ENCODE measurements at places on chromosomes 12 and 14. TPM values are rescaled to one million over a fixed set of nuclear protein-coding genes. Genes with fewer than 3 reads are reported as not detected.

- no peak for DNase-seq
Observed at GRCh38 chr14:95961481-95961880, 77.7 kb upstream of the C14orf132 start.

DNA sequence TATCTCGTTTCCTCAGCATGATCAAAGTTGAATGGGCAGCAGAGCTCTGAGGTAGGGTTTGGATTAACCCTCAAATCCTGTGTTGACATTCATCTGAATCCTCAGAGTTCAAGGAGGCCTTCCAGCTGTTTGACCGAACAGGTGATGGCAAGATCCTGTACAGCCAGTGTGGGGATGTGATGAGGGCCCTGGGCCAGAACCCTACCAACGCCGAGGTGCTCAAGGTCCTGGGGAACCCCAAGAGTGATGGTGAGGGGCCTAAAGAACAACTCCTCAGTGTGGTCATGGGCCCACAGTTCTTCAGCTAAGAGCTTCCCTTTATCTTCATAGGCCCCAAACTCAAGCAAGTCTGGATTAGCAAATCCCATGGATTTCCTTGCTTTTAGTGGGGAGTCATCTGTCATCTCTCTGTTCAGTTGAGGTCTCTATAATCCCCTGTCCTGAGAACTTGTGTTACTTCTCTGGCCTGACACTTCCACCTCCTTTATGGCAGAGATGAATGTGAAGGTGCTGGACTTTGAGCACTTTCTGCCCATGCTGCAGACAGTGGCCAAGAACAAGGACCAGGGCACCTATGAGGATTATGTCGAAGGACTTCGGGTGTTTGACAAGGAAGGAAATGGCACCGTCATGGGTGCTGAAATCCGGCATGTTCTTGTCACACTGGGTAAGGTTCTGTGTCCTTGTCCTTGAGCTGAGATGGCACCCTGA is 1.5 kb downstream of the MYL6 start:
- DNase-seq: no peak

The LGR5 gene
- total RNA-seq: not detected

GRCh38 chr12:51943346-51943745 is 8.2 kb upstream of the ACVR1B start:
- no peak for DNase-seq

- DNase-seq: no peak
Observed at GRCh38 chr12:96396914-96397313, 3.3 kb downstream of the CDK17 start.

GRCh38 chr12:96907671-96908422 is 790 bp downstream of the NEDD1 start:
- no peak for DNase-seq

GRCh38 chr12:28759333-28759732 is 389.7 kb upstream of the FAR2 start:
- DNase-seq: no peak

The CIROP gene
- total RNA-seq: not detected

GRCh38 chr12:45831590-45831989 is 102.1 kb downstream of the ARID2 start:
- no peak for DNase-seq

- no peak for DNase-seq
Observed at GRCh38 chr12:130299574-130299973, 38.1 kb upstream of the PIWIL1 start.

The WASHC3 gene
- 55.1 TPM for total RNA-seq

GRCh38 chr14:61234215-61234916 is 46.8 kb downstream of the TMEM30B start:
- DNase-seq: no peak

DNA sequence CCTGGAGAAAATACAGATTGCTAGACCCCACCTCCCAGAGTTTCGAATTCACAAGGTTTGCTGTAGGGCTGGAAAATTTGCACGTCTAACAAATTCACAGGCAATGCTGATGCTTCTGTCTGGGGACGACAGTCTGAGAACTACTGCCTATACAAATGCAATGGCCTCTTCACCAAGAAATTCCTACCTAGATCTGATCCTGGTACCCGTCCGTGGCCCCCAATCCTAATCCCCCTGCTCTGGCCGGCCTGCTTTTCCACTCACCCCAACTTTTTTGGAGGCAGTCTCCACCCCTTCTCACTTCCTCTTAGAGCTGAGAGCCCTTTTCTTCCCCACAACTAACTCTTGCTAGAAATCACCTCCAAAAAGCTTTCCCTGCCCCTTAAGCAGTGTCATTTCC is 3.1 kb upstream of the SSH1 start:
- DNase-seq: no peak

- DNase-seq: no peak
Observed at GRCh38 chr12:1474041-1474573, 120.3 kb downstream of the FBXL14 start.

GRCh38 chr14:54916101-54916500 is 13.5 kb upstream of the GCH1 start:
- DNase-seq: no peak

- no peak for DNase-seq
Observed at GRCh38 chr14:26606729-26607312, 9.0 kb upstream of the NOVA1 start.

DNA sequence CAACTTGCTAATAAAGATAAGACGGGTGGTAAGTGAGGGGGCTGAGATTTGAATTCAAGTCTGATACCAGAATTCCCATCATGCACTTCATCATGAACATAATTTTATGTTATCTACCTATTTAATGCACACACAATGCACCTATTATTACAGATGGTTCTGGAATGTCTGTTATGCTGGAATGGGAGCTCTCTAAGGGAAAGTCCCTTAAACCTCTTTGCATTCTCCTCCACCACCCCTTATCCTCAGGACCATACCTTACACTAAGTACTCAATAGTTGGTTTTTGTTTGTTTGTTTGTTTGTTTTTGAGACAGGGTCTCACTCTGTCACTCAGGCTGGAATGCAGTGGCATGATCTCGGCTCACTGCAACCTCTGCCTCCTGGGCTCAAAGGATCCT is 7.0 kb upstream of the MSI1 start:
- no peak for DNase-seq

GRCh38 chr12:80187660-80188090 is 88.3 kb downstream of the OTOGL start:
- no peak for DNase-seq

GRCh38 chr12:111024205-111024801 is 103.9 kb upstream of the MYL2 start:
- no peak for DNase-seq

The CMA1 gene
- not detected for total RNA-seq

DNA sequence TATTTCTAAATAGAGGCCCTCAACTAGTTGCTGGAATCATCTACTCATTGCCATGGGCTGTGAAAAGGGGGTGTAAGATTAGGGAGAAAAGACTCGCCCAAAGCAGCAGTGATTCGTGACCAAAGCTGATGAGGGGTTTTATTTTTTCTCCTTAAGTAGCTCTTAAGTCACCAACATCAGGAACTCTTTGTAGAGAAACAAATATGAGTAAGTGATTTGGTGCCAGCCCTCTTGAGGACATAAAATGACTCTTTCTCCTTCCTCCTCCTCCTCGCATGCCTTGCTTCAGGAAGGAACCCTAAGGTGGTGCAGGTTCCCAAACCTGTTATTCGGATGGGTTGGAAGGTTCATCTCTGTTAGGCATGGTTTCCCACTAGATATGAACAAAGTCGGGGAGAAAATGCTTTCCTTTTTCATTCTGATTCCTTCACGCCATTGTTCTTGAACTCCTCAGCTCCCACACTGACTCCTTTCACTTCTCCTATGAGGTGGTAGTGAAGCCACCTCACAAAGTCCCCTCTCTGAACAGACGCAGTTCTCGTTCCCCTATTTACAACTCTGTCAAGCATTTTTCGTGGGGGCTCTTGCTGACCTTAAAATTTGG is 113.4 kb downstream of the ETV6 start:
- DNase-seq: no peak

The EPYC gene
- total RNA-seq: not detected

DNA sequence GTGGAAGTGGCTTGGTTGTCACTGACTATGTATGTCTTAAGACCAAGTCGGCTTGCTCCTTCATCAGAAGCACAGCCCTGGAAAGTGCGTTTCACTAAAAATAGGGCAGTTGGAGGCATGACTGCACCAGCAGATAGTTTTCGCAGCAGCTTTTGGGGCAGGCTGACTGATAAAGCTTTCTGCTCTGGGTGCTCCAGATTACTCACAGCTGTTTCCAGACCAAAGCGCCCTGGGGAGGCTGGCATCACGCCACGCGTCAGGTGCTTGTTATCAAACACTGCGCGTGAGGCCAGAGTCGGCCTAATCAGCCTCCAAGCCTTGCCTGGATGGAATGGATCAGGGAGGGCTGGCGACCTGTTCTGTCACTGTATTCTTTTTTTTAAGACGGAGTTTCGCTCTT is 13.3 kb upstream of the LRRC10 start:
- peak; percentile 4 for DNase-seq

The CHST11 gene
- 29.0 TPM for total RNA-seq

- no peak for DNase-seq
Observed at GRCh38 chr12:127125607-127126259, 1141.2 kb upstream of the TMEM132C start.

The PRPH gene
- total RNA-seq: not detected

DNA sequence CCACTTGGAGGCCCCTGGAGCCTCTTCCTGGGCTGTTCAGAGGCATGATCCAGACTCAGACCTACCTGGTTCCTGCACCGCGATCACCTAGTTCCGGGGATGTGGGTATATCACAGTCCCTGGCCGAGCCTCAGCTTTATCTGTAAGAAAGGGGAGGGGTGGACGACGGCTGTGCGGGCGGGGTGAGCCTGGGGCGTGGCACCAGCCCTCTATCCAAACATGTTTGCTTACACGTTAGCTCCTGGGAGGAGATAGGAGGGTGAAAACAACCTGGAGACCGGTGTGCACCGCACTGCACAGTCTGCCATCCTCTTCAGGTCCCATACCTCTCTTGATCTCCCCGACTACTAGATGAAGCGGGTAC is 1.2 kb downstream of the ANKRD9 start:
- DNase-seq: no peak

- no peak for DNase-seq
Observed at GRCh38 chr12:82866227-82866775, 179.6 kb downstream of the TMTC2 start.

- no peak for DNase-seq
Observed at GRCh38 chr12:59940631-59941342, 345.0 kb downstream of the SLC16A7 start.

DNA sequence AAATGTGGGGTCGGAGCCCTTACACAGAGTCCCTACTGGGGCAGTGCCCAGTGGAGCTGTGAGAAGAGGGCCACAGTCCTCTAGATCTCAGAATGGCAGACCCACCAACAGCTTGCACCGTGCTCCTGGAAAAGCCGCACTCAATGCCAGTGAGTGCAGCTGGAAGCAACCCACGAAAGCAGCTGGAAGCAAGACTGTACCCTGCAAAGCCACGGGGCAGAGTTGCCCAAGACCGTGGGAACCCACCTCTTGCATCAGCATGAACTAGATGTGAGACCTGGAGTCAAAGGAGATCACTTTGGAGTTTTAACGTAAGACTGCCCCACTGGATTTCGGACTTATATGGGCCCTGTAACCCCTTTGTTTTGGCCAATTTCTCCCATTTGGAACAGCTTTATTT is 12.3 kb downstream of the GTF2A1 start:
- no peak for DNase-seq

- no peak for DNase-seq
Observed at GRCh38 chr14:55556929-55557623, 22.9 kb upstream of the KTN1 start.

GRCh38 chr14:75927564-75928087 is 54.2 kb downstream of the TGFB3 start:
- DNase-seq: no peak

The GPR68 gene
- total RNA-seq: 5.9 TPM

The SLC25A21 gene
- total RNA-seq: 0.78 TPM

DNA sequence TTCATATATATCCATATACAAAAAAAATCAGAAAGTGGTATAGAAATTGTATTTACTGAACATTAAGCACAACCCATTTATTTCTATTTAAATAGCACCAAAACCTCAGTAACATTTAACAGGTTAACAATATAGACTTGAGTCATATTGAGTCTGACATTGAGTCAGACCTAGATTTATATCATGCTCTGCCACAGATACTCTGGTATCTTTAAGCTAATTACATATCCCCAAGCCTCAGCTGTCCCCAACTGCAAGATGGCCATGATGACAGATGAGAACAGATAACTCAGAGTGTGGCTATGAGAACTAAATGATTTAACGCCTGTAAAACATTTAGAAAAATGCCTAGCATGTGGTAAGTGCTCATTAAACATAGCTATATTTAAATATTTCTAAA is 40.3 kb downstream of the IFNG start:
- DNase-seq: no peak

GRCh38 chr14:56543436-56543835 is 36.2 kb upstream of the TMEM260 start:
- DNase-seq: no peak

DNA sequence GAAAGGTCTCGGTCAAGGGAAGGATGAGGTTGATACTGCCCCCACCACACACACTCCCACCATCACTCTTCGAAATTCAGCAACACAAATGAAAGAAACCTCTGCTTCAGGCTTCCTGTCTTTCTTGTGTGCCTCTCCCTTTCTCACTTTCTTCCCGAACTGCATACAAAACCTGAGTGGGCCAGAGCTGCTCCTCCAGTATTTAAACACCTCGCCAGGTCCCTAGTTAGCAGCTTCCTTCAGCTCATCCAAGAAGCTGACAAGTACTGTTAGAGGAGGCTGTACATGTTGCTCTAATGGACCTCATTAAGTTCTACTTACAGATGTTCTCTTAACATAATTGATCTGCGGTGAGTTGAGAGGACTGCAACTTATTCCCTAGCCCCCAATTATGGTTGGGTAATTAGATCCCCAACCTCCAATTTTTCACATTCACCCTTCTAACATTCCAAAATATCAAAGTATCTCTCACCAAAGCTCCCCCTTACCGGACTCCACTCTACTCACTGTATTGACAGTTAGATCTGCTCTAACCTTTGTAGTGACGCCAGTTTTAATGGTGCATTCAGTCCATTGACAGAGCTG is 4.1 kb upstream of the LMO3 start:
- DNase-seq: peak; percentile 27

Measured in occipital lobe (tissue), 3 donors.